ENCODE measurements at places on chromosomes 1 and 21.

GRCh38 chr1:19138958-19139581 is 71.0 kb downstream of the UBR4 start:
- DNase-seq, result no peak

DNA sequence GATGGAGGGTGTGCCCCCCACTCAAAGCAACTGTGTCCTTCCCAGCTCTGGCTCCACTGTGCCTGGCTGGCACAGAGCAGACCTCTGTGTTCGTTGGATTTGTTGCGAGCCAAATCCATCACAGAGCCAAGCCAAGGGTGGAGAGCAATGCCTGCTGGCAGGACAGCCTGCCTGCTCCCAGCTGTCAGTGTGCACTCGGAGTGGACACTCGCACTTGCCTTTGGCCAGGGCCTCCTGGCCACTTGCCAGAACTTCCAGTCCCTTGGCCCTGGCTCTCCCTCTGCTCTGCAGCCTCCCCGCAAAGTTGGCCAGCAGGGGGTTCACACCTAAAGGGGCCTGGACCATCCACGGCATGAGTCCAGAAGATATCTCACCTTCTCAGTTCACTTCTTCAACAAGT is 16.4 kb downstream of the HEYL start:
- peak; percentile 52 for DNase-seq

GRCh38 chr1:177476676-177477075 is 305.9 kb downstream of the BRINP2 start:
- DNase-seq, result no peak

DNA sequence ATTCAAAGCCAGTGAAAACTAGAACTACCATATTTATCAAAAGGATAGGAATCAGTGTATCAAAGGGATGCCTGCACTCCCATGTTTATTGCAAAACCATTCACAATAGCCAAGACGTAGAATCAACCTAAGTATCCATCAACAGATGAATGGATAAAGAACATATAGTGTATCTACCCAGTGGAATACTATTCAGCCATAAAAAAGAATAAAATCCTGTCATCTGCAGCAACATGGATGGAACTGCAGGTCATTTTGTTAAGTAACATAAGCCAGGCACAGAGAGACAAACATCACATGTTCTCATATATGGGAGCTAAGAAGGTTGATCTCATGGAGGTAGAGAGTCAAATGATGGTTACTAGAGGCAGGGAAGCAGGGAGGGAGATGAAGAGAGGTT is 110.0 kb downstream of the PAX7 start:
- DNase-seq, result no peak

GRCh38 chr1:171881442-171881841 is 40.1 kb downstream of the DNM3 start:
- no peak for DNase-seq

DNA sequence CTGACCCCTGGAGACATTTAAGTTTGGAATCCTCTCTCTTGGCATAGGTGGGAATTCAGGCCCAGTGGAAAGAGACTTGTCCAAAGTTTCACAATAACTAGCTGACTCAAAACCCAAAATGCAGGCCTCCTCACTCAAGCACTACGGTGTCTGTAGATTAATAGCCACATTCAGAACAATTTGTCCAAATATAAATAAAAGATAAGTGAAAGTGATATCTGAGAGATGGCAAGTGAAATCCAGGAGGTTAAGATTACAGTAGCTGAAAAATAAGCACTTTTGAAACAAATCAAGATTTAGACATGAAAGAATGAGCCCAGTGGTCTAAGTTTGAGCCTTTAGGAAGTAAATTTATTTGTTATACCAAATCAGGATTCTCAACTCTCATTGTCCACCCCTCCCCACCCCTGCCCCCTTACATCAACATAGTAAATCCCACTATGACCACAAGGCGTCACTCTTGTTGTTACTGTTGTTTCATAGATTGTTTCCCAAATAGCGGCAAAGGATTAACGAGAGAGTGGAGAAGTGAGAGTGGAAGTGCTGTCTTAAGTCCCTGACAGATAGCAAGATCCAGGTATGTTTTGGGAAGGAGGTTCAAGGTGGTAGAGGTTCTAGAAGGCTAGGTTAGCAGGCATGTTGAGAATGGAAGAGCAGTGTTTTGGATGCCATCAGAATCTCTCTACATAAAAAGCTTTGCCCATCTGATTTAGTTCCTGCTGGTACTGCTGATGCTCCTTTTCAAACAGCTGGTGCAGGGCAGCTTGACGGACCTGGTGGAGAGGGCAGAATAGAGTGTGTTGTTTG is 7.1 kb upstream of the TPM3 start:
- DNase-seq, result no peak

- DNase-seq, result no peak
These were observed 6.3 kb upstream of the TTLL10 start for GRCh38 chr1:1167398-1167821.

DNA sequence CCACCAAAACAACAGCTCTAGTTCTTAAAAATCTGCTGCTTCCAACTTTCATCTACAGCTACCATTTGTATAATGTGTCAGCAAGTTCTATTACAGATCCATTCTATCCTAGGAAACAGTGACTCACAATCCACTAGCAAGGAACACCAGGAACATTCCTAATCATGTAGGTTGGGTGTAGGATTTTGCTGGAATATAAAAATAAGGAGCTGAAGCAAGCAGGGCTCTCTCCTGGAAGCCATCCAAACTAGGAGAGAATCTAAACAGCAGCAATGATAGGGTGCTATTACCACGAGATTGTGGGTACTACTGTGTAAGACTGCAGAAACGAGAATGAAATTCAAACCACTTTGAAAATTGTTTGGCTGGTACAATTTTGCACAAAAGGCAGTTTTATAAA is 135.0 kb downstream of the PTPN14 start:
- peak; percentile 21 for DNase-seq

DNA sequence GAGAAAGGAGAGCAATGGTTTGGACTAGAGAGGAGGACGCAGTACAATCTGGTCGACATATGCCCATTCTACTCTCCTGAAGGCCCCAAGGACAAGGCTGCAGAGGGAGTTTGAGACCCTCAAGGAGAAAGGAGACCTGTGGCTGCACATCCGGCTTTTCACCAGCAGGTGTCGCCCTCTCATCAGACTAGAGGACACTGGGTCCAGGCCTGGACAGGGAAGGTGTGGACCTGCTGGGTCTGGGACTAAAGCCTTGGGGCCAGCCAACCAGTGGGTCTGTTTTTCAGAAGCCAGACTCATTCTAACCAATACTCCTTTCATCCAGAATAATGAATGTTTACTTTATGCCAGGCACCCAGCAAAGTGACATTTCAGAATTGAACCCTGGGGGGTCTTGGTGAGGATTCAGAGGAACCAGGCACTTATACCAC is 5.0 kb downstream of the SRARP start:
- DNase-seq, result no peak

DNA sequence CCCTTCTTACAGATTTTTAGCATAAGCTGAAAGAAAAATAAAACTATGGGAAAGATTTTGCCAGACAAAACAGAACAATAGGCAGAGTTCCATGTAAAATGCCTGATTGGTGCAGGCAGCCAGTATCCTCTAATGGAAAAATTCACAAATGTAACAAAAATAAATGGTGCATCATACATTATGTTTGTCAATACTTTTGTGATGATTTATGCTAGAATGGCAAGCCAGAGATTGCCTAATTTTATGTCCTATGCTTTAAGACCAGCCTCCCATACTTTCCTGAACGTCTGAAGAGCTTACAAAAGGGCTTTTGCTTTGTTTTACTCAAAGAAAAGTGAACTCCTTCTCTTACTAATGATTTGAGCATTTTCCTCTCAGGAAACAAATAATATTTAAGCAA is 81.5 kb upstream of the KCNJ15 start:
- no peak for DNase-seq

DNA sequence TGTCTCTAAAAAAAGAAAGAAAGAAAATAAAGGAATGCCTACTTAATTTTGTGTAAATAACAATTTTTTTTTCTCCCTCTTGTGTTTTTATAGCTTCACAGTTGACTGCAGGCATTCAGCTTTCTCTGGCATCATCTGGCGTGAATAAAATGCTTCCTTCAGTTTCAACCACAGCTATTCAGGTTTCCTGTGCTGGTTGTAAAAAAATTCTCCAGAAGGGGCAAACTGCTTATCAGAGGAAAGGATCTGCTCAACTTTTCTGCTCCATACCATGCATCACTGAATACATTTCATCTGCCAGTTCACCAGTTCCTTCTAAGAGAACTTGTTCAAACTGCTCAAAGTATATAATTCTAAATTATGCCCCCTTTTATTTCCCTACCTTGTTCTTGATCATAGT is 18.0 kb downstream of the ZMYM1 start:
- DNase-seq, result no peak

DNA sequence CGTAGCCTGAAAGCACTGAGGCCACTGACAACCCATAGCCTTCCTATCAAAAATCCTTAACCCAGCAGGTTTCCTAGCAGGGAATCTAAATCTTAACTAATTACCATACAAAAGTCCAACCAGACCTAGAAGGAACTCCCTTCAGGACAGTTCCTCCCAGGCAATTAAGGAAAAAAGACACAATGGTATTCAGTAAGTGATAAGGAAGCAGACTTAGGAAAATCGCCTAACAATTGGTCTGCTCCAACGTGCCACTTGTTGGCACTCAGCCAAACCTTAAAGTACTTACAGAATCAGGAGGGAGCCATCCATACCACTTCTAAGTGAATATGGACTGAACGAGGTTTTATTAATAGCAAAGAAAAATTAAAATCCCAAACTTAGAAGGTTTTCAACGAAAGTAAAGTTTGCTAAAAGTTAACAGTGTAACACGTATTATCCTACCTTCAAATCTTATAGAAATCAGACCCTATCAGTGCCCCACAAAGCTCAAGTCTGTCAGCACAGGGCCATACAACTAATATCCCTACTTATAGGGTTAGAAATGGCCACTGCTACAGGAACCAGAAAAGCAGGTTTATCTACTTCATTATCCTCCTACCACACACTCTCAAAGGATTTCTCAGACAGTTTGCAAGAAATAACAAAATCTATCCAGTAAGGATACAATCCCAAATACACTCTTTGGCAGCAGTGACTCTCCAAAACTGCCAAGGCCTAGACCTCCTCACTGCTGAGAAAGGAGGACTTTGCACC is 29.0 kb downstream of the SPATA6 start:
- no peak for DNase-seq

GRCh38 chr1:173914366-173914871 is 2.7 kb downstream of the SERPINC1 start:
- DNase-seq, result no peak

- no peak for DNase-seq
These were observed 22.9 kb upstream of the LAMC1 start for GRCh38 chr1:183000167-183000962.

- peak; percentile 26 for DNase-seq
These were observed 70.0 kb downstream of the ALG14 start for GRCh38 chr1:95002540-95003432.

DNA sequence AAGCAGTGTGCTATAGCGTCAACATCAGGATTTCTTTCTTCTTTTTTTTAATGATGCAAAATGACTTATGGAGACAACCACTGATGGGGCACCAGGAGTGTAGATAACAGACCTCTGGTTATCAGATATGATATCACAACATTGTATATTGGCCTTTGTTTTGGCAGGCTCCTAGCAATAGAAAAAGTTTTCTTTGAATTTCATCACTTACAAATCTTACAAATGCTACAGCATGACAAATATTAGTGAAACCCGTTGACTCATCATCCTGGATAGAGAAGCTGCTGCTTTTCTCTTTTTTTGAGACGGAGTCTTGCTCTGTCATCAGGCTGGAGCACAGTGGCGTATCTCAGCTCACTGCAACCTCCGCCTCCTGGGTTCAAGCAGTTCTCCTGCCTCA is 92.9 kb downstream of the LTN1 start:
- DNase-seq, result no peak

- DNase-seq, result no peak
These were observed 74.4 kb downstream of the DUSP10 start for GRCh38 chr1:221667504-221667903.

- no peak for DNase-seq
These were observed 14.7 kb upstream of the GSTM4 start for GRCh38 chr1:109641078-109641740.

GRCh38 chr1:172487550-172487949 is 43.7 kb upstream of the PIGC start:
- DNase-seq, result no peak

DNA sequence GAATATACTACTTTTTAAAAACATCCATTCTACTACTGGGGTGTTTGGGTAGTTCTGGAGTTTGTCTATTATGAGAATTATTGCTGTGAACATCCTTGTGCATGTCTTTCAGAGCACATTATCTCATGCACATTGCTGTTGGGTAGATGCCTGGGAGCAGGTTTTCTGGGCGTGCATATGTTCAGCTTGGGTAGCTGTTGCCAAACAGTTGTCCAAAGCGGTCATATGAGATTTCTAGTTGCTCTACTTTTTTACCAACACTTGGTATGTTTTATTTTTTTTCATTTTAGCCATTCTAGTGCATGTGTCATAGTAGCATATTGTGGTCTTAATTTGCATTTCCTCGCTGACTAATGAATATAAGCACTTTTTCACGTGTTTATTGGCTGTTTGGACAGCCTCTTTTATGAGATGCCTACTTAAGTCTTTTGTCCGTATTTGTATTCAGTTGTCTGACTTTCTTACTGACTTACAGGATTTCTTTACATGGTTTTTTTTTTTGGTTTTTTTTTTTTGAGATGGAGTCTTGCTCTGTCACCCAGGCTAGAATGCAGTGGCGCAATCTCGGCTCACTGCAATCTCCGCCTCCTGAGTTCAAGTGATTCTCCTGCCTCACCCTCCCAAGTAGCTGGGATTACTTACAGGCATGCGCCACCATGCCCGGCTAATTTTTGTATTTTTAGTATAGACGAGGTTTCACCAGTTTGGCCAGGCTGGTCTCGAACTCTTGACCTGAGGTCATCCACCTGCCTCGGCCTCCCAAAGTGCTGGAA is 18.1 kb downstream of the ZDHHC18 start:
- DNase-seq, result no peak

GRCh38 chr1:184698016-184698415 is 56.6 kb downstream of the EDEM3 start:
- no peak for DNase-seq

GRCh38 chr21:45963232-45963570 is 18.4 kb upstream of the COL6A1 start:
- DNase-seq, result no peak

GRCh38 chr1:29719253-29719652 is 482.9 kb downstream of the PTPRU start:
- no peak for DNase-seq

DNA sequence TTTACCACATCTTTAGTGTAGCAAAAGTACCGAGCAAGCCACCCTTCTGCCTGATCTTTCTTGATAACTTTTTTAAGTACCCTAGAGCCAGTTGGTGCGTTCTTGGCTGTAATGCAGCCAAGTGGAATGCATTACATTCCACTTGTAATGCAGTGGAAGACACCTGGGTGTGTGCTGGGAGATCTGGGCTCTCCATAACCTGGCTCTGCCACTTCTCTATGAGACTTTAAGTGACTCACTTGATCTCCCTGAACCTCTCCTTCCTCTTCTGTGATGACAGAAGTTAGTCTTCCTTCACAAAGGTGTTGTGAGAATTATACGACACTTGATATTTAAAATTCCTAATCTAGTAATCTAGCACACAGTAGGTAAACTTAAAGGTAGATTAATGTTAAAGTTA is 35.3 kb upstream of the NFIA start:
- no peak for DNase-seq
